ENCODE measurements at places on chromosomes 11 and 22.

DNA sequence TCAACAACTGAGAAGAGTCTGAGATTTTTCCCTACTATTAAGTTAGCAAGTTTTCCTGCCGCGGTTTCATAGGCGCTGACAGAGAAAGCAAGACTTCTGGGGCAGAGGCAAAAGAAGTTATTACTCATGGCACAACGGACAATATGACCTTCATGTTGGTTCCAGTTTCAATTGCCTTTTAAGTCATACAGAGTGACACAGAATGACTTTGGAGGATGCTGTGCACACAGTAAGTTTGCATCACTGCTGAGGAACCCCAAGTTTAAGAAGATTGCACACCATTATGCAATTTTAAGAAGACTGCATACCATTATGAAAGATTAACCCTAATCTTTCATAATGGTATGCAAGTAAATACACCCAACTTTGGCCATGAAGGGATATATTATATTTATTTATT, 626.5 kb upstream of the CHORDC1 start:
- DNase-seq, result no peak

DNA sequence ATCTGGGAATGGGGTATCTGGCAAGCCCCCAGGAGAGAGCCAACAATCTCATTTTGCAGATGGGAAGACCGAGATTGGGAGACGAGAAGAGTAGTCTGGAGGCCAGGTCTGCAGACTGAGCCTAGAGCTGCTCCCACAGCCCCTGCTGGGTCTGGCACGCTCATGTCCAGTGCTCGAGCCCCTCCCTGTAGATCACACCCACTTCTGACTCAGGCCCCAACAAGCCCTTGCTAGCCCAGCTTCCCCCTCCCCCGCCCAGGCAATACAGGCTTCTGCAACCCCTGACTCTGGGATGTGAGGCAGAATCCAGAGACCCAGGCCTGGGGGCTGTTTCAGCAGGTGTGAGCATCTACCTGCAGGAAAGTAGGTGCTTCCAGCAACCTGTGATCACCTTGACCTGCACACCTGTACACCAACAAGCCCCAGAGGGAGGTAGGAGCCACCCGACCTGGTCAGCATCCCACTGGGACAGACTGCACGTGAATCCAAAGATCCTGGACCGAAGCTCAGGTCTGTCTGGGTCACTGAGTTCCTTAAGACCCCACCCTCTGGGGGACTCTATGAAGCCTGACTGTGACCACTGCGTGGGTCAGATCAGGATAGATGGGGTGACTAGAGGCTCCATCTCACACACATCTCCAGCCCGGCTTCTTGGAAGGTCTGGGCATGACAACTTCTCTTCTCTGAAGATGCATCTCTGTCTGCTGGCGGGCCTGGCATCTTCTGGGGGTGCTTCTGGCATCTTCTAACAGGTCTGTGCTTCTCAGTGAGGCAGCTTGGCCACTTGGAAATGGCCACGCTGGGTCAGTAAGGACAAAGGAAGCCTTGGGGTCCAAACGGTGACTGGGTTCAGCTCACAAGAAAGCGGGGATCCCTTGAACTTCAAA, 29.3 kb downstream of the LINC01488 start:
- no peak for DNase-seq

DNA sequence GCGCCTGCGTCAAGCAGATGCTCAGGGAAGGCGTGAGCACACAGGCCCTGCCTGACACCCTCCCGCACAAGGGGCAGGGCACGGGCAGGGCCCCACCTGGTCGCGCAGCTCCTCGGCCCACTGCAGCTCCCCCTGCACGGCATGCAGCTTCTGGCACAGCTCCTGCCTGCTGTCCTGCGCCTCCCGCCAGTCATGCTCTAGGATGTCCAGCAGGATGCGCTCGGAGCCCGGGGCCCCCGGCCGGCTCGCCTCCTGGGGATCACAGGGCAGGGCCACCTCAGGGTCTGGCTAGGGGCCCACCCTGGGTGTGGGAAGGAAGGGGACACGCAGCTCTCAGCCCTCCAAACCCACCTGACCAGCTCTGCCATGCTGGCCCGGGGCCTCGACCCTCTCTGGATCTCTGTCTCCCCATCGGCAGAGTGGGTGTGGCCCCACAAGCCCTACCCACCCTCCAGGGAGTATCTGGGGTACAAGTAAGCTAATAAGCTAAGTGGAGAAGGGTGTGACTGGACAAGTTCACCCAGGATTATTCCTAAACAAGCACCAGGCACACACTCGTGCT, 10.7 kb downstream of the CARD10 start:
- DNase-seq, result no peak

DNA sequence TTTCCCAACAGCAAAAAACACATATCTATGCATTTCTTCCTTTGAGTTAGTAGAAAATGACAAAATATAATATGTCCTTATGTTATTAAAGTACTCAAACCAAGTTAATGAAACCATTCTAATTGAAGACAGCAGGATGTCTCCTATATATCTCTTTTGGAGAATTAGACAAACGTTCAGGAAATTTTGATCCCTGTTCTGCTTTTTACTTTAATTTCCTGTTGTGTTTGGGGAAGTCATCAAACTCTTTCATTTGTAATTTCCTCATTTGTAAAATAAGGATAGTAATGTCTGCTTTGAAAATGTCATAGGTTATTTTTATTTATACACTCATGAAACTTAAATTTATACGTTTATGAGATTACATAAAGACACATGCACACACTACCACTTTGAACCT, 281.8 kb upstream of the ANO5 start:
- no peak for DNase-seq

DNA sequence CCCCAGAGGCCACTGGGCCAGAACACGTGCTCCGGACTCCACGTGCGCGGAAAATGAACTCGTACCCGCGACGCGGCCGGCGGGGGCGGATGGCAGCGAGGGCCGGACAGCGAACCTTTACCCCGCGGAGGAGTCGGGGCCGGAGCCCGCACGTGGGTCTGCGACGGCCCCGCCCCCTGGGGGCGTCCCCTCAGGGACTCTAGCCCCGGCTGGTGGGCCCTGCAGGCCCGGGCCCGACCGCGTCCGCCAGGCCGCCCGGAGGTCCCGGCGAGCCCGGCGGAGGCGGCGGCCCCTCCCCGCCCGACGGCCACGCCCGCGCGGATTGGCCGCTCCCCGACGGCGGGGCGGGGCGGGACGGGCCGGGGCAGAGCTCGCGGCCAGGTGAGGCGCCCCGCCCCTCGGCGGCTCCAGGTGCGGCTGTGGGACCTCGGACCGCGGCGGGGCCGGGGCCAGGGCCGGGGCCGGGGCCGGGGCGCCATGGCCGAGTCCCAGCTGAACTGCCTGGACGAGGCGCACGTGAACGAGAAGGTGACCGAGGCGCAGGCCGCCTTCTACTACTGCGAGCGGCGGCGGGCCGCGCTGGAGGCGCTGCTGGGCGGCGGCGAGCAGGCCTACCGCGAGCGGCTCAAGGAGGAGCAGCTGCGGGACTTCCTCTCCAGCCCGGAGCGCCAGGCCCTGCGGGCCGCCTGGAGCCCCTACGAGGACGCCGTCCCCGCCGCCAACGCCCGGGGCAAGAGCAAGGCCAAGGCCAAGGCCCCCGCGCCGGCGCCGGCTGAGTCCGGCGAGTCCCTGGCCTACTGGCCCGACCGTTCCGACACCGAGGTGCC, at the start of gene FAM83F:
Gene FAM83F (plus strand): TSS at position 389 of the 827 bp plus-strand sequence. CDS start 89 bp downstream, at position 478.
- peak; percentile 65 for DNase-seq

GRCh38 chr11:85590848-85591483, 36.2 kb downstream of the DLG2 start:
- no peak for DNase-seq

DNA sequence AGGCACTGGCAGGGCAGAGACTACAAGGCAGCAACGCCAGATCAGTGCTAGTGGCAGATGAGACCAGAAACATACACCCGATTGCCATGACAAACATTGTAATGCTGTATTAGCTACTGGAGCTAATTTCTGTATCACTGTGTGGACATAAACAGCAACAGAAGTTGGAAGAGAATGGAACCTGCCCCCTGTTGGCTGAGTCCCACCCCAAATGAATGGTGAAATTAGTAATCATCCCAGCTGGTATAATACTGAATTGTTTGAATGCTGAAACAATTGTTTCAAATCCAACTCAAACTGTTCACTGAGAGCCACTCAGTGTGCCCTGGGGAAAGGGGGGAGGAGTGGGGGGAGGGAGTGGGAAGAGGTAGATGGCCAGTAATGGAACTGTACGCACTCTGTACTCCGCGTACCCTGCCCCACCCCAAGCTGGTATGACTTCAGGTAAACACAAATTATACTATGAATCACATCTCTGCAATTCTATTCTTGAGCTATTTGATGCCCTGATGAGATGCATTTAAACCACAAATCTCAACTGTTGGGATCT, 11.2 kb upstream of the BIRC3 start:
- no peak for DNase-seq

GRCh38 chr22:29175312-29175835, 30.3 kb upstream of the EMID1 start:
- no peak for DNase-seq

DNA sequence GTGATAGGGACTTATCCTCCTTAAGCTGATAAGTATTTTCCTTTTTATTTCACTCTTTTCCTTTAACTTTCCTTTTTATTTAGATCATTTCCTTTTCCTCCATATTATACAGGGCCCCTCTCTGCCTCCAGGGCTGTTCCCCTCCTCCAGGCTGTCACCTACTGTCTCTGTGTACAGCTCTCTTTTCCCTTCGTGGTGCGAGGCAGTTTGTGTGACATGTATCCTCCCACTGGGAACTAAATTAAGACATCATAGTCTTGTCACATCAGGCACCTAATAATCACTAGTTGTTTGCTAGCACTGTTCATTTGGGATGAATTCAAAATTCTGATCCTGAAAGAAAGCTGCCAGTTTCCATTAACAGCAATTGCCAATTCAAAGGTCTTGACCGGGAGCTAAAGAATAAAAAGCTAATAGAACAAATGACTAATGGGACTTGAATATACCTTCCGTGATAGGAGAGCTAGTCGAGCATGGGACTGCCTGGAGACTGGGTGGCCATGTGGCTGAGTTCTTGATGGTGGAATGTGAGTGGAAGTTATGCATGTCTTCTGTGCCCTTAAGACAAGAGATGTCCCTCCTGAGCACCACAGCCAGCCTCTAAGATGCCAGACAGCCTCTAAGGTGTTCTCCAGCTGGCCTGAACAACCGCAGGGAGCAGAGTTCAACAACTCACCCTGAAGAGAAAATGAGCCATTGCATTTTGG, 77.7 kb upstream of the LRRC55 start:
- DNase-seq, result no peak

DNA sequence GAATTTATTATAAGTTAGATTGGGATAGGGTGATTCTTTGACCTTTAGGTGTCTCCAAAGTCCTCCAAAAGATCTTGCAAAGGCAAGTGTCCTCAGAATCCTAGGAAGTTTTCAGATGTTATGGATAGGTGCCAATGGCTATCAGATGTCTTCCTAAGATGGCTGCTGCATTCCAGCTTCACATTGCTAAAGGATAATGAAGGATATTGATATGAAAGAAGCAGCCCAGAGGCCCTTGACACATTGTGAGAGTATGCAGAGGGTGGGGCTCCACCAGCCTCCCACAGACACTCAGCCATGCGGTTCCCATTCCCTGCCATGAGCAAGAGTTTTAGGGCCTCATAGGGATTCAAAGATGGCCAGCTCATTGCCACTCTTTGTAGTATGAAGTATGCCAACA, 22.3 kb upstream of the GLYATL2 start:
- no peak for DNase-seq

DNA sequence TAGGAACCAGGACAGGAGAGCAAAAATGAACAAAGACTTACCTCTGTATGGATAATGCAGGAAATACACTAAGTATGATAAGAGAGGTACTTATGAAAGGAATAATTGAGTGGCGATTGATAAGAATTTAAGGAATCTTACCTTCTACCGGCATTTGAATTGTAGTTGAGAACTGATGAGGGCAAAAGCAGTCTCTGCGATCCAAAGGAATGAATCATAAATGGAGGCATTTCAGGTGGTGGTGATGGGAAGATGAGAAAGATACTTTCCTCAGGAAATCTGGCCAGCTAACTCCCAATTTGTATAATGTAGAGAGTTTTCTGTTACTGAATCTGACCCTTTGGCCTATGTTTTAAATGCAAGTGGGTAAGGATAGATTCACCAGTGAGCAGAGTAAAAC, 71.9 kb upstream of the C11orf87 start:
- no peak for DNase-seq

- DNase-seq, result peak; percentile 79
These were observed 454 bp upstream of the OTUB1 start for GRCh38 chr11:63985812-63986155.

DNA sequence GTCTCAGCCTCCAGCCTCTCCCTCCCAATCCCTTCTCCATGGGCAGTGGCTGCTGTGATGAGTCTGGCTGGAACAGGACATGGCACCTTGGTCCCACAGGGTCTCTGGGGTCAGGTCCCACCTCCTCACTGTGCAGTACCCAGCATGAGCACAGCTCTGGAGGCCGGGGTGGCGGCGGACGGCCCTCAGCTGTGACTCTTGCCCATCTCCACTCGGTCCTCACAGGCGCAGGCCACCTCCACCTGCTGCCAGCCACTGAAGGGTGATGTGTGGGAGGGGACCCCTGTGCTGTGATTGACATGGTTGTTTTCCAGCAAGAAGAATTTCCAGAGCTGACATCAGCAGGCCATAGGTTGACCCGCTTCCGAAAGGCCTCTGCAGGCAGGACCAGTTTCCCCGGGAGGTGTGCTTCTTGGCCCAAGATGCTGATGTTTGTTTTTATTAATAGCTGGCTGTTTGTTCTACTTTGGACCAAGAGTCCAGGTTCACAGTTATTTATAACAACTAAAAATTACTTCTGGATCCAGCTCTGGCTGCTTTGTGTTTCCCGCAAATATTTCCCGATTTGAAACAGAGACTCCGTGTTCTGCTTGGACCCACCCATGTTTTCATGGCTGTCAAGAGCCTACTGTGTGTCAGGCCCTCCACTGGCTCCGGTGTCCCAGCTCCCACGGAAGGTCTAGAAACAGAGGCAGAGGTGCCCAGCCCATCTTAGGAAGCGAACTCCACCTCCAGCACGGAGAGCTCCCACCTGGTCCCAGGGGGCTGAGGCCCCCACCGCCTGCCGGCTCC, 45.7 kb downstream of the SCUBE1 start:
- DNase-seq, result no peak

DNA sequence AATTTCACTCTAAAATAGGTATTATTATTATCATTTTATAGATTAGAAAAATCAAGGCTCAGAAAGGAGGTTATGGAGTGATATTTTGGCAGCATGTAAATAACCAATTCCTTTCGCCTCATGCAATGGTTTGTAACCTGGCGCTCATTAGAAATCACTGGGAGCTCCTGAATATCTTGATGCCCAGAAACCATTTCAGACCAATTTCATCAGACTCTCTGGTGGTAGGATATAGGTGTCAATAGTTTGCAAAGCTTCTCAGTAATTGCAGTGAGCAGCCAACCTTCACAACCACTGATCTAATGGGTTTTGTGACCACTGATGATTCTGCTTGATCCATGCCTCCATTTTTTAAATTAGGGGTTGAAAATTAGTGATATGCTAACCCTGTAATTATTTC, 57.8 kb upstream of the ZC3H12C start:
- no peak for DNase-seq

DNA sequence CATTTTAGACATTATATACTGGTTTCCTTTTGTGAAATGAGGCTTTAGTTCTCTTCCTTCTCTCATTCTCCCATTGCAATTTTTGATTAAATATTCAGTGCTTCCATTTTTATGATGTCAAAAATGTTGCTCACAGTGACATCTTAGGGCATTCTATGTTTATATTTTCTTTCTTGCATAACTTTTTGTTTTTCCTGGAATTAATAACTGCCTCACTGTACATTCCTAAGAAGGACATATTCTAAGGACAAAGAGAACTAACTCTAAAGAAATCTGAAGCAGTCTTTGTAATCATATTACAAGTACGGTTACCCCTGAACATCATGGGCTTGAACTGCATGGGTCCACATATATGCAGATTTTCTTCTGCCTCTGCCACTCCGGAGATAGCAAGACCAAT, 25.8 kb upstream of the P2RY6 start:
- DNase-seq, result no peak

- DNase-seq, result peak; percentile 44
These were observed 516 bp downstream of the LRFN4 start for GRCh38 chr11:66857234-66857926.
